ENCODE measurements at places on chromosomes 16 and 17. TPM values are rescaled to one million over a fixed set of nuclear protein-coding genes. Genes with fewer than 3 reads are reported as not detected.
A peak's percentile ranks its signal among the peaks of the same experiment; 100 is the strongest.

Gene PRCD
- 3.3 TPM for total RNA-seq

Gene ZPBP2
- not detected for total RNA-seq

Gene NEUROD2
- not detected for total RNA-seq

Gene NLGN2
- 15.2 TPM for total RNA-seq

Gene DOC2A
- 8.7 TPM for total RNA-seq

Gene IRX3
- 62.5 TPM for total RNA-seq

Gene TM4SF5
- not detected for total RNA-seq

Gene HBQ1
- total RNA-seq: 2.3 TPM

Gene NPB
- 0.48 TPM for total RNA-seq

Gene TEX19
- total RNA-seq: not detected

Gene SALL1
- 0.06 TPM for total RNA-seq

Gene CDH13
- 10.1 TPM for total RNA-seq

Gene MGAT5B
- 0.28 TPM for total RNA-seq

DNA sequence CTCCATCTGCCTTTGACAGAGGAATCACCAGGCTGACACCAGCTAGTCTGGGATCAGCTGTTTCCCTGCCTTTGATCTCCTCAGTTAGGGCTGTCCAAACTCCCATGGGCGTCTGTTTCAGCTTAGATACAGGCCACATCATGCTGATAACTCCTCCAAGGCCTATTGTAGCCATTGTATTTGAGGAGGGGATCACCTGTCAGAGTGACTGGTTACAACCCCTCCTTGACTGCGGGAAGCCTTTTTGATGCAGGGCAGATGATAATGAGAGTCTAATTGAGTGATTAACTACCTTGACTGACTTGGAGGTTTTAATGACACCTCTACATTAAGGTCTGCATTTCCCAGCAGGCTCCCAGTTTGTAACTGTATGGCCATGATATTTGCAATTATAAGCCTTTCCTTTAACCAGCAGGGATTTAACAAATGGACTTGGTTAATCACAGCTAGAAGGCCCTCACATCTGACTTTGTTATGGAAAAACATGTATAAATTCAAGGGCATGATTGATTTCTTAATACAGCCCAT lies 863.5 kb downstream of the KCNJ2 start:
- H3K36me3 ChIP-seq: no peaks in the 10 kb centered on the region
- H3K27me3 ChIP-seq: no peaks in the 10 kb centered on the region
- no peaks in the 10 kb centered on the region for H3K4me1 ChIP-seq

DNA sequence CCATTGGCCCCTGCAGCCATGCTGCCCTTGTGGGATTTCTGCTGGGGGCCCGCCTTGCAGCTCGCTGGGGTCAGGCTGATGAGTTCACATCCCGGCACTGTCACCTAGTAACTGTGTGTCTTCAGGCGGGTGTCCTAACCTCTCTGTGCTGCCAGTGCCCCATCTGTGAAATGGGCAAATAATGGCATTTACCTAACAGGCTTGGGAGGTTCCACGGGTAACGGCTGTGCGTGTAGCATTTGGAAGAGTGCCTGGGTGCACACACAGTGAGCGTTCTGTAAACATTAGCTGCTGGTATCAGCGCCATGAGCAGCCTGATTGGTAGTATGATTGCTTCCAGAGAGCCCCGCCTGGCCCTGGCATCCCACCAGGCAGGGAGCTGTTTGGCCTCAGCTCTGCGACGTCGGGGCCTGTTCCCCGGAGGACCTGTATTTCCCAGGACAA lies 167.3 kb upstream of the GSE1 start:
- H3K4me3 ChIP-seq: no peak overlapping the region
- H3K36me3 ChIP-seq: no peaks in the 10 kb centered on the region
- H3K4me1 ChIP-seq: peaks cover 42% of the 10 kb centered on the region
- H3K27me3 ChIP-seq: no peaks in the 10 kb centered on the region

- H3K36me3 ChIP-seq: no peaks in the 10 kb centered on the region
- H3K27ac ChIP-seq: no peak overlapping the region
- H3K4me1 ChIP-seq: no peaks in the 10 kb centered on the region
- H3K27me3 ChIP-seq: no peaks in the 10 kb centered on the region
- DNase-seq: peak; percentile 22
Observed at GRCh38 chr17:77556383-77557061, 402.0 kb upstream of the TNRC6C start.

GRCh38 chr16:72590151-72590937 lies 418.4 kb upstream of the PMFBP1 start:
- no peaks in the 10 kb centered on the region for H3K27me3 ChIP-seq
- H3K4me3 ChIP-seq: no peak overlapping the region
- H3K4me1 ChIP-seq: no peaks in the 10 kb centered on the region
- no peak overlapping the region for H3K27ac ChIP-seq
- H3K36me3 ChIP-seq: no peaks in the 10 kb centered on the region

- peaks cover 4% of the 10 kb centered on the region for H3K4me1 ChIP-seq
- H3K27me3 ChIP-seq: no peaks in the 10 kb centered on the region
- DNase-seq: no peak
- no peak overlapping the region for H3K27ac ChIP-seq
- H3K36me3 ChIP-seq: no peaks in the 10 kb centered on the region
Observed at GRCh38 chr16:72991211-72991610, 56.7 kb downstream of the ZFHX3 start.

GRCh38 chr17:82030470-82031302 lies 792 bp upstream of the RAC3 start:
- H3K4me1 ChIP-seq: peaks cover 15% of the 10 kb centered on the region
- H3K27ac ChIP-seq: no peak overlapping the region
- no peaks in the 10 kb centered on the region for H3K36me3 ChIP-seq
- peak overlapping the region; percentile 30 for H3K4me3 ChIP-seq
- DNase-seq: peak; percentile 75
- no peaks in the 10 kb centered on the region for H3K27me3 ChIP-seq

DNA sequence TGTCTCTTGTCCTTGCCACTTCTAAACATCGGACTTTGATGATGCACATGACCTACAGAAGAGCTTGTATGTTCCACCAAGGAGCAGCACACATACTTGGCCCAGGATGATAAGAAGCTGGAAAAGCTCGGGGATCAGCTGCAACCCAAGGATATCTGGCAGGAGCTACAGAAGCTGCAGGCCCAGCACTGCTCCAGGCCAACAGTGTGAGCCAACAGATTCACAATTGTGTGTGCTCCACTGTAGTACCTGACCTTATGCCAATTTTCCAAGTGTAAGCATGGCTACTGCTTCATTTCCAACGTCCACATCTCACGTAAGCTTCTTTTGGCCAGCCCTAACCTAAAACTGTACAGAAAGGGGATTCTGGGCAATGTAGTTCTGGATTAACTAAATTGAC lies 83.4 kb downstream of the COX10 start:
- DNase-seq: no peak
- no peaks in the 10 kb centered on the region for H3K27me3 ChIP-seq
- H3K36me3 ChIP-seq: no peaks in the 10 kb centered on the region
- H3K4me1 ChIP-seq: peaks cover 8% of the 10 kb centered on the region
- H3K27ac ChIP-seq: no peak overlapping the region

- DNase-seq: no peak
- peaks cover 1% of the 10 kb centered on the region for H3K4me1 ChIP-seq
- no peak overlapping the region for H3K4me3 ChIP-seq
- peaks cover 7% of the 10 kb centered on the region for H3K27me3 ChIP-seq
- no peak overlapping the region for H3K27ac ChIP-seq
Observed at GRCh38 chr17:14581186-14581830, 280.4 kb downstream of the HS3ST3B1 start.

DNA sequence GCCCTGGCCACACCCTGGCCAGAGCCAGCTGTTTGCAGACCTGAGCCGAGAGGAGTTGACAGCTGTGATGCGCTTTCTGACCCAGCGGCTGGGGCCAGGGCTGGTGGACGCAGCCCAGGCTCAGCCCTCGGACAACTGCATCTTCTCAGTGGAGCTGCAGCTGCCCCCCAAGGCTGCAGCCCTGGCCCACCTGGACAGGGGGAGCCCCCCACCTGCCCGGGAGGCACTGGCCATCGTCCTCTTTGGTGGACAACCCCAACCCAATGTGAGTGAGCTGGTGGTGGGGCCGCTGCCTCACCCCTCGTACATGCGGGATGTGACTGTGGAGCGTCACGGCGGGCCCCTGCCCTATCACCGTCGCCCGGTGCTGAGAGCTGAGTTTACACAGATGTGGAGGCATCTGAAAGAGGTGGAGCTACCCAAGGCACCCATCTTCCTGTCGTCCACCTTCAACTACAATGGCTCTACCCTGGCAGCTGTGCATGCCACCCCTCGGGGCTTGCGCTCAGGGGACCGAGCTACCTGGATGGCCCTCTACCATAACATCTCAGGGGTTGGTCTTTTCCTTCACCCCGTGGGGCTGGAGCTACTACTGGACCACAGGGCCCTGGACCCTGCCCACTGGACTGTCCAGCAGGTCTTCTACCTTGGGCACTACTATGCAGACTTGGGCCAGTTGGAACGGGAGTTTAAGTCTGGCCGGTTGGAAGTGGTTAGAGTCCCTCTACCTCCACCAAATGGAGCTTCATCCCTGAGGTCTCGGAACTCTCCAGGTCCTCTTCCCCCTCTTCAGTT lies 578 bp downstream of the AOC2 start:
- H3K4me3 ChIP-seq: no peak overlapping the region
- H3K27ac ChIP-seq: no peak overlapping the region
- H3K4me1 ChIP-seq: peaks cover 9% of the 10 kb centered on the region
- H3K27me3 ChIP-seq: no peaks in the 10 kb centered on the region
- DNase-seq: no peak

GRCh38 chr17:81189670-81190530 lies 23.9 kb upstream of the AATK start:
- H3K4me3 ChIP-seq: no peak overlapping the region
- H3K27me3 ChIP-seq: no peaks in the 10 kb centered on the region
- no peaks in the 10 kb centered on the region for H3K4me1 ChIP-seq

DNA sequence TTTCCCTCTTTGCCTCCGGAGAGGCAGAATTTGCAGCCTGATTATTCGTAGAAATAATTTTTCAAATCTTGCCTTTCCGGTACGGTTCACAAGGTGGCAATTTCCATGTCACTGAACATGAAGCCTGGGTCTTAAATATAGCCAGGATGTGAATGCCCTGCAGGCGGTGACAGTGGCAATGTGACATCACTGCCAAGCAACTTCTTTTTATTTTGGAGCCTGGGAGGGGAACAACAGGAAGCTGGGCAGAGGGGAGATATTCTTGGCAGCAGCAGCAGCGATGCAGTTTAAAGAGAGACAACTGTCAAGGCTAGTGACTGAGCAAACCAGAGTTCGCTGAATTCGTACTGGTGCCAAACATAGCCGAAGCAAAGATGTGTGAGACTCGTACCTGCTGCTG lies 171.1 kb downstream of the SNX29 start:
- H3K4me1 ChIP-seq: peaks cover 11% of the 10 kb centered on the region
- no peaks in the 10 kb centered on the region for H3K36me3 ChIP-seq
- H3K4me3 ChIP-seq: no peak overlapping the region
- no peak overlapping the region for H3K27ac ChIP-seq

GRCh38 chr17:80789356-80789902 lies 202.2 kb upstream of the CHMP6 start:
- peaks cover 11% of the 10 kb centered on the region for H3K4me1 ChIP-seq
- H3K27me3 ChIP-seq: no peaks in the 10 kb centered on the region
- H3K27ac ChIP-seq: no peak overlapping the region
- no peak overlapping the region for H3K4me3 ChIP-seq
- H3K36me3 ChIP-seq: no peaks in the 10 kb centered on the region
- peak; percentile 85 for DNase-seq

DNA sequence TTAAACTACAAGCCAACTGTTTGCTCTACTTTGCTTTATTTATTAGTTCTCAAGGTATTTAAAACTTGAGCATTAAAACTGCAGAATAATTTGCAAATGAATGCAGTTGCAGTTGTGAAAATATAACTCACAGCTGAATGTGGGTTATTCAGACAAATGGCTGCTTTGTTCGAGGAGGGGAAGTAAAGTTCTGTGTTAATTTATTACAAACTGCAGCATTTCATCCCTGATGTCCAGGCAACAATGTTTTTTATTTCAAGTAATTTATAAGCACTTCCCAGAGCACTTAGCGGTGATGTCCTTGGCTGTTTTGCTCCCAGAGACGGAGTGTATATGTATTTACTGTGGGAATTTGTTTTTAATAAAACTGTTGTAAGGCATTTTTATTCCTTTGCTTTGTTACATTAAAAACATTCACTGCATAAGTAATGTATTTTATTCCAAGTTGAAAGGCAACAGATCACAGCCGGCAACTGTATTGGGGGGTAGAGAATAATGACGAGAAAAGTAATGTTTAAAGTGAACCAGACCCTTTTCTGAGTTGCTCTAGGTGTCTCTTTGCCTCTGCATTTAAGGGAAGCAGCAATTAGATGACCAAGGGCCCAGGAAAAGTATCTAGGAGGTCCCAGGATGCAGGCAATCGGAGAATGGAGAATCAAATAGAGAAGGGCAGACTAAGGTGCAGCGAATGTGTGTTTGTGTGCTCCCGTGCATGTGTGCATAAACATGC lies 291.2 kb upstream of the SALL1 start:
- H3K4me1 ChIP-seq: no peaks in the 10 kb centered on the region
- no peak for DNase-seq
- no peak overlapping the region for H3K4me3 ChIP-seq
- no peak overlapping the region for H3K27ac ChIP-seq
- no peaks in the 10 kb centered on the region for H3K36me3 ChIP-seq
- H3K27me3 ChIP-seq: peaks cover 41% of the 10 kb centered on the region

GRCh38 chr17:36653856-36654255 lies 52.5 kb downstream of the MRM1 start:
- no peak overlapping the region for H3K4me3 ChIP-seq
- no peaks in the 10 kb centered on the region for H3K4me1 ChIP-seq
- H3K27ac ChIP-seq: no peak overlapping the region
- H3K27me3 ChIP-seq: peaks cover 21% of the 10 kb centered on the region
- H3K36me3 ChIP-seq: no peaks in the 10 kb centered on the region
- no peak for DNase-seq

DNA sequence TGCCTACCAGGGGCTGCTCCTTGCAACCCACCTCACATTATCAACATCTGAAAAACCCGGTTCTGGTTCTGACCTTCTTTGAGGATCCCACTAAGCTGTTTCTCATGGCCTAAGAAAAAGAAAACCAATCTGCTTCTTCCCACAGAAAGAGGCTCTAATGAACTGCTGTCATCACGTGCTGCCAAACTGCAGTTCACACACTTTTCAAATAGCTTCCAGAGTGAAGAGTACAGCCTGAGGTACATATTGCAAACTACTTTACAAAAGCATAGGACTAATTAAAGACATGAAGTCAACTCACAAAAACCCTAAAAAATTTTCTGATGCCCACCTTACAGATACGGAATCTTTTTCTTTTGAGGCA lies 36.7 kb downstream of the SMG6 start:
- H3K36me3 ChIP-seq: peaks cover 7% of the 10 kb centered on the region
- H3K27me3 ChIP-seq: no peaks in the 10 kb centered on the region
- no peak overlapping the region for H3K27ac ChIP-seq
- no peak overlapping the region for H3K4me3 ChIP-seq
- no peak for DNase-seq

- no peaks in the 10 kb centered on the region for H3K4me1 ChIP-seq
- peak; percentile 11 for DNase-seq
- no peak overlapping the region for H3K27ac ChIP-seq
- H3K4me3 ChIP-seq: no peak overlapping the region
Observed at GRCh38 chr17:80826955-80827645, 164.5 kb upstream of the CHMP6 start.

All from lung (tissue), 17 donors.